ENCODE measurements at places on chromosomes 12 and 14.

GRCh38 chr12:83476695-83477690 is 790.3 kb downstream of the TMTC2 start:
- DNase-seq, result no peak

DNA sequence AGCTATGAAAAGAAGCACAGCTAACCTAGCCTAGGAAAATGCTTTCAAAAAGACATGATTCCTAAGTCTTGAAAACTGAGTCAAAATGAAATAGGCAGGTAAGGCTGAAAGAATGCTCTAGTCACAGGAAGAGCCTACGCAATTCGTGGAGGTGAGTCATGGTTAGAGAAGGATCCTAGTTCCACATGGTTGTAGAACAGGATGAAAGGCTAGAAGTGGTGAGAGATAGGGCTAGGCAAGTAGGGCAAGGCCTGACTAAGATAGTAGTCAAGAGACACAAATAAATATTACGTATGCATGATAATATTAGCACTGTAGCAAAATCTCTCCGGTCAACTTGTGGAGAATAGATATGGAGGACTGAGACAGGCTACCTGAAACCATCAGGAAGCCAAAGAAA is 47.2 kb downstream of the PLCZ1 start:
- DNase-seq, result no peak

- DNase-seq, result no peak
Measured at GRCh38 chr12:93165384-93165932, 212.3 kb upstream of the NUDT4 start.

- DNase-seq, result no peak
Measured at GRCh38 chr12:106078358-106079010, 60.3 kb downstream of the NUAK1 start.

- no peak for DNase-seq
Measured at GRCh38 chr12:105168006-105168405, 60.5 kb downstream of the WASHC4 start.

DNA sequence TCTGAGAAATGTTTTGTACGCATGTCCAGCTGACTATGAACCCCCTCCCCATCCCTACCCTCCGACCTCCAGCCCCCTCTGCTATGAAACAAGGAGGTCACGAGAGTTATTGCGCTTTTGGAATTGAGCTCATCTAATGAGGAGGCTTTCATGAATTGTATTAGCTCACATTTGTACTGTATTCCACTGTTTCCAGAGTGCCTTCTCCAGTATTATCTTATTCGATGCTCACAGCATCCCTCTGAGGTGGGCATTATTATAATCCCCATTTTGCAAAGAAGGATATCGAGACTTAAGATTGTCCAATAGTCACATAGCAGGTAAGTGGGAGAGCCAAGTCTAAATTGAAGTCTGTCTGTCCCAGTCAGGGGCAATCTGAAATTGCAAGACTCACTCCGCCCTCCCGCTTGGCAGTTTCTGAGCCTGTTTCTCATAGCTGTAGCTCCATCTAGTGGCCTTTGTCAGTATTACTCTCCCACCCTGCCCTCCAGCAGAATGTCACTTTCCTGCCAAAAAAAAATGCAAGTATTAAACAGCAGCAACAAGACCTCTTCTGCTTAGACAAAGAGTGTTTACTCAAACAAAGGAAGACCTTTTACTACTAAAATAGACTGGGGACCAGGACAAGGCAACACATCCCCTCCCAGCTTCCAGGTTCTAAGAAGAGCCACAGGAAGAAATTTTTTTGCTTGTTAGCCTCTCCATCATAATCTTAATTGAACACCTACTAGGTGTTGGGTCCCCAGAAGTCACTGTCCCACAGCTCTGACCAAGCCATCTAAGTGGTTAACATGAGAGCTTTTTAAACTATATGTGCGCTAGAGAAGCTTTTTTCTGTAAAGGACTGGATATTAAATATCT is 48.6 kb upstream of the TMEM233 start:
- peak; percentile 2 for DNase-seq

- no peak for DNase-seq
Measured at GRCh38 chr14:95339301-95339865, 19.7 kb upstream of the CLMN start.

- DNase-seq, result no peak
Measured at GRCh38 chr12:65651060-65651459, 173.2 kb upstream of the HMGA2 start.

- no peak for DNase-seq
Measured at GRCh38 chr14:30600922-30601918, 20.9 kb upstream of the SCFD1 start.

GRCh38 chr14:92254786-92255185 is 68.2 kb upstream of the SLC24A4 start:
- no peak for DNase-seq

- no peak for DNase-seq
Measured at GRCh38 chr14:20472536-20473169, 3.4 kb downstream of the PNP start.

DNA sequence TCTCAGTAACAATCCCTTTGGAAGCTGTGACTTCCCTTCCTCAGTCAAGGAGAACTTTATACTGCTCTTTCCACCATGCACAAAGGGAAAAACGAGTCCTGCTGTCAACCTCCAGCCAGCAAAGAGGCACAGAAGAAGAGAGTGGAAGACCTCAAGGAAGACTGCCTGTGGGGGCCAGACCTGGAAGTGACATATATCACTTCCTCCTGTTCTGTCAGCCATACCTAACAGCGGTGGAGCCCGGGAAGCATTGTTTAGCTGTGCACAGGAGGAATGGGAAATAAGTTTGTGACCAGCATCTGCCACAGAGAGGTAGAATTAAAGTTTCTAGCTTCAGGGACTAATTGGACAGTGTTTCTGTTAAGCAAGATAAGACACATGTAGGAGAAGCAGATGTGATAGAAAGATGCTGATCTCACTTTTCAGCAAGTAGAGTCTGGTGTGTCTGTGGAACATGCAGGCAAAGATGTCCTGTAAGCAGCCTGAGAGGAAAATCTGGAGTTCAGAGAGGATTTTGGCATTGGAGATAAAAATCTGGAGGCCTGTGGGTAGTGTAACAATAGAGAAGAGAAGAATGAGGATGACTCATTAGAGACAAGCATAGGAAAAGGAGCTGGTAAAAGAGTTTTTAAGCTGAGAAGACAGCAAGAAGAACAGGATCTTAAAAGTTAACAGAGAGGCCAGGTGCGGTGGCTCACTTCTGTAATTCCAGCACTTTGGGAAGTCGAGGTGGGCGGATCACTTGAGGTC is 141.6 kb upstream of the CPSF6 start:
- no peak for DNase-seq

GRCh38 chr12:119432949-119433348 is 98.4 kb downstream of the CCDC60 start:
- no peak for DNase-seq

GRCh38 chr14:58193542-58193941 is 6.4 kb upstream of the ACTR10 start:
- no peak for DNase-seq

DNA sequence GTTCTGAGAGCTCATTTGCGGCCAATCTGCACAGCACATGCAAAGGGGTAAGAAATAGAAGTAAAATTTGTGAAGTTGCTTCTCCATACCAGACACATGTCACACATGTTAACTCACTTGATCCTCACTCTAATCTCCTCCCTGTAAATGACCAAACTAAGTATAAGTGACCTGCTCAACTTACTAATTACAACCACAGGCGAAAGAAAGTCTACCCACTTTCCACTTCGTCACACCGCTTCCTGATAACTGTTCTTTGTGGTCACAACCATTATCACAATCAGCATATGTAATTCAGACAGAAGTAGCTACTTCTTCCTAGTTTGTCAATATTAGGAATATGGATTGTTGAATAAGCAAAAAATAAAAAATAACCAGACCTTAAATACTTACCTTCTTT is 293.7 kb upstream of the CLEC14A start:
- DNase-seq, result no peak

- DNase-seq, result no peak
Measured at GRCh38 chr12:85644508-85644907, 191.7 kb downstream of the RASSF9 start.

GRCh38 chr12:57128519-57129247 is 400 bp downstream of the LRP1 start:
- DNase-seq, result peak; percentile 75

DNA sequence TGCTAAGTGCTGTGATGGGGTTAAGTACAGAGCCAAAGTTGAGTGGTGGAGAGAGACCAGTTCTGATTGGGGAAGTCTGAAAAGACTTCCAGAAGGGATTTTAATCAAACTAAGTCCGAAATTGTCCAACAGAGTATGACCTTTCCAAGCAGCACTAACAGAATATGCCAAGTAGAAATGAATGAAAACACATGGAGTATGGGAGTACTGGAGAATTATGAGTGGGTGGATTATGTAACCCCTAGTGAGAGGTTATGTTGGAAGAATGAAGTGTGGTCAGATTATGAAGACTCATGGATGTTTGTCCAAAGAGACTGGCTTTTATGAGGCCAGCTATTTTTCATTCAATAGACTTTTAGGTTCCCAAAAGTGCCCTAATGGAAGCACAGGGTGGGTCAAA is 94.0 kb upstream of the PLEKHA5 start:
- DNase-seq, result no peak

GRCh38 chr12:26496170-26496569 is 300.8 kb downstream of the SSPN start:
- DNase-seq, result no peak

DNA sequence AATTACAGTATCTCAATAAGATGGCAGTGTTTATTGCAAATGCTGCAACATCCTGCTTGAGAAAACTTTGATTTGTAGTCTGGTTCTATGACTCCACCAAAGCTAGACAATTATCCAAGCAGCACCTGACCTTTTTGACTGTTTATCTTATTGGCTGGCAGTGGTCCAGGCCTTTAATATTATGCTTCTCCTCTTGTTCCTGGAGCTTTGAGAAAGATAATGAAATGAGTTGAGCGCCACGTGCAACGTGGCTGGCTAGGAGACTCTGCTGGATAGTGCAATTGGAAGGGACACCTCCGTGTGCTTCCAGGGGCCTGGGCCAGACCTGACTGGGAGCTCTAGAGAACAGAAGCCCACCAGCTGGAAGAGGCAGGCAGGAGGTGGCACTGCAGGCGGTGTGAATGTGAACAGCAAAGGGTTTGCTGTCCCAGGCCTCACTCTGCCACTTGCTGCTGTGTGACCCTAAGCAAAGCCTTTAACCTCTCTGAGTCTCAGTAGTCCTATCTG is 349.3 kb downstream of the CACNA1C start:
- DNase-seq, result no peak

GRCh38 chr12:55935738-55936151 is 4.8 kb downstream of the DGKA start:
- no peak for DNase-seq

DNA sequence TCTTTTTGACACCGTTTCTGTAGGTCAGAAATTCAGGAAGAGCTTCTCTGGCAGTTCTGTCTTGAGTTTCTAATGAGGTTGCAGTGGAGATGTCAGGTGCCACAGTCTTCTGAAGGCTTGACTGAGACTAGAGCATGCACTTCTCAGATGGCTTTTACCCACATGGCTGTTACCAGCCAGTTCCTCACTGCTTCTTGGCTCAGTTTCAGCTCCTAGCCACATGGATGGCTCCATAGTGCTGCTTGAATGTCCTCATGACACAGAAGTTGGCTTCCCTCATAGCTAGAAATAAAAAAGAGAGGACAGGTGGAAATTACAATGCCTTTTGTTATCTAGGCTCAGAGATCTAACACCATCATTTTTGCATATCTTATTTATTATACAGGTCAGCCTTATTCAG is 38.1 kb upstream of the SLC2A13 start:
- DNase-seq, result no peak

GRCh38 chr14:54664961-54665360 is 98.0 kb downstream of the SAMD4A start:
- DNase-seq, result no peak

GRCh38 chr14:92978229-92979021 is 55.5 kb downstream of the CHGA start:
- no peak for DNase-seq

DNA sequence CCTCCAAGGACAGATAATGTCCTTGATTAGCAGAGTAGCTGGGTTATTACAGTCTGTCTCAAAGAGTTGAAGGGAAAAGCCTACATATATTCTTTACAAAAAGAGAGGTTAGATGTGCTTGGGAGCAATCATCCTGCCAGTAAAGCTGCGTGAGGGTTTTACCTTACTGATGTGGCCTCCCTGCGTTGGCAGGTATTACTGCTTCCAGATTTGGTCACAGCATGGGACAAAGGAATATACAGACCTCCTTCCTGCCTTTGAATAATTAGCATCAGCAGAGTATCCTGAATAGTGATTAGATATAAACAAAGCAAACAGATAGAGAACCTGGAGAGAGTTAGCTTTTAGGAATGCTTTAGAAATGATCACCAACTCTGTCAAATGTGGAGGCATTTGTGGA is 69.6 kb downstream of the TMTC2 start:
- DNase-seq, result no peak

DNA sequence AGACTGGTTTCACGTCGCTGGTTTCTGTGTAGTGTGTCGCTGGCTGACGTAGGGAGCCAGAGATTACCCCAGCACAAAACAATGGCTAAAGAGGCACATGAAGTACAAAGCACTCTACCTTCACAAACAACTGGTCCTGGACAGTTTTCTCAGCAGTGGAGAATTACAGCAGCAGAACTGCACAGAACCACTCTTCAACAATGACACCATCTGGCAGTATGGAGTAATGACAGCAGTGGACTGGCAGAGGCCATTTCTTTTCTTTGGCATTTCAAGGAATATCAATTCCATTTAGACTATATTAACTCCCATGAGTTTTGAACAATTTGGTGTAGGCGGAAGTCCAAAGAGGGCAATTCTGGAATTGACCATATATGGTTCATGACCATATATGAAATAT is 1074.1 kb downstream of the AACS start:
- no peak for DNase-seq

GRCh38 chr14:81561084-81561775 is 27.6 kb upstream of the SEL1L start:
- DNase-seq, result no peak

GRCh38 chr12:43891856-43892574 is 56.1 kb downstream of the TMEM117 start:
- DNase-seq, result no peak

- no peak for DNase-seq
Measured at GRCh38 chr14:78530078-78530477, 359.9 kb downstream of the NRXN3 start.

DNA sequence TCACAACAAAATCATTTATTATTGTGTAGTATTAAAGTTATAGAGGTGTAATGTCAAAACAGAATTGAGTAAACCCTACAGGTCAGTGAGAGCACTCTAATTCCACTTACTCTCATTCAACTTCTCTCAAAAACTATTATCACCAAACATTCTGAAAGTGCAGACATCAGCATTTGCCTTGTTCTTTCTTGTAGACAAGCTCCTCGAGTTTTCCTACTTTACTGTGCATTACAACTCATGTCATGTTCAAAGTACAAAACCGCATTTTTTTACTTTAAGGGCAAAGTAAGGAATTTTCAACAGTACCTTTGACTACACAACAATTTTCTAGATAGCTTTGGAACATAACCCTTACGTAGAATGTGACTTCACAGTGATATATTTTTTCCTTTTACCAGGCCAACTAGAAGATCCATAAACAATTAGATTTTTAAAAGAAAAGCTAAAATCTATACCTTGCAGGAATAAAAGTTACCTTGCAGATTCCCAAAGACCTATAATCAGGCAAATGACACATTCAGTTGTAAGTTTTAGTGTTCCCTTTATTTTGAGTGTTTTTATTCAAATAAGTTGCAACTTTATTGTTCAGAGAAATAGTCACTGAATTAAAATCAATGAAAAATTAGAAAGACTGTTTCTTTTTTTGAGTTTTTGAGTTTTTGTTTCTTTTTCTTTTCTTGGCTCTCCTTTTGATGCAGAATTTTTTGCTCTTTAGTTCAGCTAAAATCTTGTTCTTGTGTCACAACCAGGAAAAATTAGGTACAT is 12.7 kb upstream of the USP15 start:
- DNase-seq, result no peak

Data from activated naive CD4-positive, alpha-beta T cell (primary cell).